ENCODE measurements at places on chromosomes 12 and 14.

GRCh38 chr14:101708853-101709532 is 52.5 kb upstream of the PPP2R5C start:
- no peak for DNase-seq

- no peak for DNase-seq
Observed at GRCh38 chr14:23243066-23243465, 5.3 kb downstream of the RNF212B start.

- no peak for DNase-seq
Observed at GRCh38 chr12:82838131-82838551, 151.4 kb downstream of the TMTC2 start.

GRCh38 chr14:104895207-104895785 is 29.4 kb upstream of the PLD4 start:
- no peak for DNase-seq

DNA sequence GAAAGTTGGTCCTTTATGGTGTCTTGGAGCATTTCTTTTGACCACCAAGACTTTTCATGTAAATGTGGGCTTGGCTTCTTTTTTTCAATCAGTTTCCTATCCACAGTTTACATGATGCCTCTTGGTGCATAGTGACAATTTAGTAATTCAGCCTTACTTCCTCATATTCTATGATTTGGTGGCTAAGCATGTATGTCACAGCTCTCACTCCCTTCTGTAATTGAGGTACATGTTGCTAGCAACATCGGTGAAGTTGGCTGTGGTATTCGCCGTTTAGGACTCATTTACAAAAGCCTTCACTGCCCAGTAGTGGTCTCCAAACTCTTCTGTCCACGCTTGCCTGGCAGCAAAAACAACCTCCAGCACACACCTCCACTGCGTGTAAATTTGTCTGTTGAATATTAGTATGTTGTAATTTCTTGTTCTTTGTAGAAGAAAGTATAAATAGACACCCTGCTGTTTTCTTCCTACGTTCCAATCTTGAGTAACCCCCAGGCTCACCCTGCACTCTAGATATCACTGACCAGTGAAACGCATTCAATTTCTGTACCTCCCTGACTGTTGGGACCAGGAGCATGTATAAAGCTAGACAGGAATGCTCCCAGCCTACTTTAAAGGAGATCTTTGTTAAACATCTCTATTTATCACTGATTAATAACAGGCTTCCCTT is 90.4 kb downstream of the PPP2R5C start:
- no peak for DNase-seq

- peak; percentile 22 for DNase-seq
Observed at GRCh38 chr12:64452559-64453329, 824 bp downstream of the TBK1 start.

Measured in DND-41 (cell line).